SK-N-SH (cell line): ENCODE measurements at places on chromosomes 1 and 21. TPM values are rescaled to one million over a fixed set of nuclear protein-coding genes. Genes with fewer than 3 reads are reported as not detected.

GRCh38 chr21:45138199-45139002 is 64.0 kb downstream of the ADARB1 start:
- peaks cover 9% of the 10 kb centered on the region for H3K4me1 ChIP-seq
- H3K27me3 ChIP-seq, result no peaks in the 10 kb centered on the region
- no peaks in the 10 kb centered on the region for H3K36me3 ChIP-seq
- no peak overlapping the region for H3K27ac ChIP-seq

GRCh38 chr1:183922197-183922596 is 115.3 kb downstream of the COLGALT2 start:
- no peak for DNase-seq
- H3K36me3 ChIP-seq, result peaks cover 80% of the 10 kb centered on the region
- H3K4me3 ChIP-seq, result no peak overlapping the region

DNA sequence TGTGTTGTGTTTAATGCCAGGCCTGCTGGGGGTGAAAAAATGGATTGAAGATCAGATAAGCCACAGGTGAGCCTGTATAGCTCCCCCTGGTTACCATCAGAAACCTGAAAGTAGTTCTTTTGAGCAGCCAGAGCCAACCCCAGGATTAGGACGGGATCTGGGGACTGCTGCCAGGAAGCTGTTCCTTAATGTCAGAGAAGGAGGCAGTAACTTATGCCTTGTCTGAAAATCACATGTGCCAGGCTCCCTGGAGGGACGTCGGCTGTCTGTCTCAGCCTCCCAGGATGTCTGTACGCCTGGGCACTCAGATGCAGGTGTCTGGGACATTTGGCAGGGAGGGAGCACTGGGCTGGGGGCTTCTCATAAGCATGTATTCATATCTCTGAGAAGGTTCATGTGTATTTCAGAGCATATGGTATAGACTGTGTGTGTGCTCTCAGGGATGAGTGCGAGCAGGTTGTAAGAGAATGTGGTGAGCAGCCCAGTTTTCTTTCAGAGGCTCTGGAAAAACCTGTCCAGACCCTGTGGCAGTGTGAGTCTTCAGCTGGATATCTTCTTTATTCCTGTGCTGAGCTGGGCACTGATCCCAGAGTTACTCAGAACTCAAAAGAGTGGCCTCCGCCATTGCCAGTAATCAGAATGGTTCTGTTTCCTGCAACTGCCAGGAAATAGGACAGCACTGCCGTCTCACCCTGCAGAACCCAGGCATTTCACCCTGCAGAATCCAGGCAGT is 2.8 kb downstream of the FAM43B start:
- DNase-seq, result no peak
- no peak overlapping the region for H3K27ac ChIP-seq
- peaks cover 47% of the 10 kb centered on the region for H3K27me3 ChIP-seq

Gene KANK4
- polyA plus RNA-seq, result 0.02 TPM in 1 of 2 replicates, not detected in the other

Gene SPATA45
- polyA plus RNA-seq, result 0.24 TPM in 1 of 2 replicates, not detected in the other
